ENCODE measurements at places on chromosomes 12 and 14.
A peak's percentile ranks its signal among the peaks of the same experiment; 100 is the strongest.

DNA sequence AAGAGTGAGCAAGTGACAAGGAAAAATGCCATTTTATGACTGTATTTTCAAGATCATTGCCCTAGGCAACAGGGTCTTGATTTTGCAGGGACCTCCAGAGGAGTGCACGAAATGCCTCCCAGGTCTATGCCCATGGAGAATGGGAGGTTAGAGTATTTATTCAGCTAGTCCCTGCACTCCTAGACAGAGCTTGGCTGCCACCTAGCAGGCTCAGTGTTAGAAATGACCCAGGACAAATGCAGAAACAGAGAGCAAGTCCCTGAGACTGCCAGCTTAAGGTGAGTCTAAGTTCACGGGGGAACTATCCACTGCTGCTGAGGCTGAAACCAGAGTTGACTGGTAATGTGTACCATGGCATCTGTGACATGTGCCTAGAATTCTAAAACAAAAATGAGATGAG, 506.4 kb downstream of the MED13L start:
- no peak for DNase-seq

GRCh38 chr12:34345801-34346200, 323.5 kb downstream of the ALG10 start:
- no peak for DNase-seq

DNA sequence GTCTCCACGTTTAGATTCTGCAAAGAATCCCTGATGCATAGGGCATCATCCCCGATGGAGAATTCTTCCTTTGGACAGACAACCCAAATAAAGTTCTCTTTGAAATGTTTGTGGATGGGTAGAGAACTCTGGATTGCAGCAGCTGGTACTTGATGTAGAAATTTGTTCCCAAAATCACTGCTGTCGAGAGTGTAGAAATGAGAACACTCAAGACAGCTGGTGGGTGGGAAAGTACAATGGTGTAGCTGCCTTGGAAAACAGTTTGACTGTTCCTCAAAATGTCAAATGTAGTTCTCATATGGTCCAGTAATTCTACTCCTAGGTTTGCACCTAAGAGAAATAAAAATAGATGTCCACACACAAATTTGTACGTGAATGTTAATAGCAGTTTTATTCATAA, 671.5 kb upstream of the TMEM132C start:
- DNase-seq: no peak

GRCh38 chr14:102408724-102409123, 46.0 kb downstream of the TECPR2 start:
- DNase-seq: no peak

DNA sequence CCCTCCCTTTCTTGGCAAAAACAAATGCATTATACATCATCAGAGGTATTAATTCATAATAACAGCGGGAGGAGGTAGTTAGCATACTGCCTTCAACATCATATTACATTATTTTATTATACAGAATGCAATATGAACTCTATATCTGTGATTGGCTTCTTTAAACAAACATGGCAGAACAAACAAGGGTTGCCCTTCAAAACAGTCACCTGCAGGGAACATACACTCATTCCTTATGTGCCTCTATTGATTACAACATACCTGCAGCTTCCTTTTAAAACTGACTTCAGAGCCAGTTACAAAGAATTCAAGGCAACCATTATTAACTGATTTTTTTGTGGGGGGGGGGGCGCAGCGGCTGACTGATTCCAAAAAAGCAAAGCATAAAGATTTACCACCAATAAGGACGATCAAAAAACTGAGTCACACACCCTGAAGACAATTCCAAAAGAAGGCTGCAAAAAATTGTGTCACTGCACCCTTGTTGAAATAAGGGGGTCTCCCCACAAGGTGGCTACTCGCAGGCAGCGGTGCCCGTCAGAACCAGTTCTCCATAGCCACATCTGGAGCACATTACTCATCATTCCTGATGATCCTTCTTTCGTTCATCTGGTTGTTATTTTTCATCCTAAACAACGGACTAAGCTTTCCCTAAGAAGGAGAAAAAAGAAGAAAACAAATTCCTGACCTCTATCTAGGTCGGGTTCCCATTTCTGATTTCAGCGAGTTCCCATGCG, 51.8 kb downstream of the SMUG1 start:
- no peak for DNase-seq

- DNase-seq: no peak
These were observed 14.4 kb downstream of the CLSTN3 start for GRCh38 chr12:7144414-7145120.

DNA sequence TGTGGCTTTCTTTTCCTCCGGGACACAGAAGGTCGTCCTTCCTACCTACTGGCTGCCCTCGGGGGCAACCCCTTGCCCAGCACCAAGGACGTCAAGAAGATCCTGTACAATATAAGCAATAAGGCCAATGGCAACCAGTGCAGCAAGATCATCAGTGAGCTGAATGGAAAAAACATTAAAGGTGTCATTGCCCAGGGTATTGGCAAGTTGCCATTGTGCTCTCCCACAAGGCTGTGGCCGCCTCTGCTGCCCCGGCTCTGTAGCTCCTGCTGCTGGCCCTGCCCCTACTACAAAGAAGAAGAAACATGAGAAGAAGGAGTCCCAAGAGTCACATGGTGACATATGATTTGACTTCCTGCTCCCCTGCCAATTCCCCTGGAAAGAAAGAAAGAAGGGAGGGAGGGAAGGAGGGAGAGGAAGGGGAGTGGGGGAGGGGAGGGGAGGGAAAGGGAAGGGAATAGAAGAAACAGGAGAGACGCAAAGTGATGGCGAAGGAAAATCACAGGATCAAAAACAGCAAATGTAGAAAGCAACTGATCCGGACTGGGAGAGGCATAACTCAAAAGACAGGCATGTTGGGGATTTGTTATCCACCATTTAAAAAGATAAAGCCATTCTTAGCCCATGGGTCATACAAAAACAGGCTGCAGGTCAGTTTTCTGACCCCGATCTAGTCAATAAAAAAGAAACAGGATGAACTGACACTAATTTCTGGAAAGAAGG, 61.3 kb upstream of the RESF1 start:
- no peak for DNase-seq

- no peak for DNase-seq
These were observed 87.0 kb downstream of the ITPK1 start for GRCh38 chr14:93028724-93029076.

DNA sequence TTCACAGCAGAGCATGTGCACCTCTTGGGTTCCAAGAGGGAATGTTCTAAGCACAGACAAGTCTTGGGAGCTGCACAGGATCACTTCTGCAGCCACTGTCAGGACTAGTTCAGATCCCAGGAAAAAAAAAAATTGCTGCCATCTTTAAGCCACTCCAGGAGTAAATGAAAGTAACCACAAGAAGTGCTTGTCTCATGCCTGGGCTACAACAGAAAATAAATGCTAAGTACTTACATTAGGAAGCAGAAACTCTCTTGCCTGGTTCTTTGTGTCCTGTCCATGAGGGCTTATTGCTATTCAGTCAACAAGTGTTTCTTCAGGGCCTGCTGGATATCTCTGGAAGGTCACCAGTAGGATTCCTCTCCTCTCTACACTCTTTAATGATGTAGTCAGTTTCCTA, 176.1 kb downstream of the KTN1 start:
- DNase-seq: no peak

- peak; percentile 71 for DNase-seq
These were observed 20.3 kb downstream of the RHOF start for GRCh38 chr12:121773011-121773777.

GRCh38 chr12:23699031-23699430, 250.4 kb downstream of the SOX5 start:
- no peak for DNase-seq

GRCh38 chr14:100486025-100486828, 101.0 kb downstream of the BEGAIN start:
- DNase-seq: peak; percentile 51

DNA sequence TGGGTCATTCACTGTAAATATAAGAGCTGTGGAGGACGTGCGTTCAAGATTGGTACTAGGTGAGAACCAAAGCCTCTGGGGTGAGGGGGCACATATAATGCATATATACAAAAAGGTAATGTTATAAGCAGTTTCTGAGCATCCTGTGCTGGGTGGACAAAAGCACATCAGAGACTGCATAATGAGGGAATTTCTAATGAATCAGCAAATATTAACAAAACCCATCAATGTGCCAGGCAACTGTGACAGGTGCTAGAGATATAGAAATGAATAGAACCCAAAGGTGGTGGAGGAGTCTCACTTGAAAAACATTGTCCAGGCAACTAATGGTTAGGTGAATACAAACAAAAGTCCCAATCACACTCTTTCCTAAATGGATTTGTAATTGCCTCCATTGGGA, 74.7 kb downstream of the GPR65 start:
- no peak for DNase-seq

- no peak for DNase-seq
These were observed 846 bp upstream of the MTHFD1 start for GRCh38 chr14:64387232-64387781.

DNA sequence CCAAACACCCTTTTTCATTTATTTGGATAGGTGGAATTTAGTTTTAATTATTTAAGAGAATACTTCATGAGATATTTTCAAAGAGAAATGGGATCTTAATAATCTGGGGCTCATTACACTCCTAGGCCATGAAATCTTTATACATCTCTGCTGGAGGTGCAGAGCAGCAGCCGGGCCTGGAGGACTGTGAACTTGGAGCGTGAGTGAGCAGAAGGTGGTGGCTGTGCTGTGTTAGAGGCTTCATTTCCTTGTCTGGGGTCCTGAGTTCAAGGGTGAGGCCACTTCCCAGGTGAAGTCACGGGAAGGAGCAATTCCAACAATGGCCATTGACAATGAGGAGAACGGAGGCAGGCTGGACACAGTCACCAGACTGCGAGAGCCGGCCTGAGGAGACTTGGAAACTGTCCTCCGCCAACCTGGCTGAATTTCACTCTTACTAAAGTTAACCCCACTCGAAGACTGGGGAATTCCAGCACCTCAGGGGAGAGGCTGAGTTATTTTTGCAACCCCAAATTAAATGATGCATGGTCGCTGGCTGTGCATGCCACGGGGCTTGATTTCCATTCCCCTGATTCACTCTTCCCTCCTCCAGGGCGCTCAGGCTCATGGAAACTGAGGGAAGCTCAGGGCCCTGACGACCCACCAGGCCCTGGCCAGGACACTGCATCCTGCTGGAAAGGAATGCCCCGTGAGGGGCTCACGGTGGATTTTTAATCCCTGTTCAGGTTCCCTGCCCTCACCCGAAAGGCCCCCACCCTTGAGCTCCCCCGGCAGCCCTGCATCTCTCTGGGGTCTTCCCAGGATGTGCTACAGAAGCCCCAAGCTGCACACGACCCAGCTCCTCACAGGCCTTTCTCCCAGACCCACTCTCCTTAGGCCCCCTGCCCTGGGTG, 22.6 kb upstream of the TRAF3 start:
- DNase-seq: no peak

DNA sequence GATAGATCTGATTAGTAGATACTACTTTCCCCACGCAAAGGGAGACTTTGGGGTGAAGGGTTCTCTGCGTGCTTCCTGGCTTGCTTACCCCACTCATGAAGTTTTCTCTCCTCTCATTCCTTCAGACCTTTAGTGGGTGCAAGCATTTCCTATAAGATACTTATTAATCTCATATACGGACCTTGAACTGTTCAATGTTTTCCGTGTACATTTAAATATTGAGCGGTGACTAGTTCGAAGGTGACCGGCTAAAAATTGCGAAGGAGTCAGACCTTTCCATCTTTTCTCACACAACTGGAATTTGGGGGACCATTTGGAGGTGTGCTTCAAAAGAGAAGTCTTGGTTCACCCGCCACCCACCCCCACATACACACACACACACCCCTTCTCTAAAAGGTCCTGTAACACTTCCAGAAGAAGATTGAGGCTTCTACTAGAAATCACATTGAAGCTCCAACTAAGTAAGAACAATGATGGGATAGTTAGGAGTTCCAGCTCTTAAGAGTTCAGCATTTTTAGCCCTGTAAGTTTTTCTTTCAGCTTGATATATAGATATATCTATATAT, 6.1 kb upstream of the FOXG1 start:
- no peak for DNase-seq

- DNase-seq: no peak
These were observed 1493.1 kb upstream of the FLRT2 start for GRCh38 chr14:84036840-84037239.

GRCh38 chr12:94230357-94230905, 82.1 kb downstream of the PLXNC1 start:
- DNase-seq: no peak

DNA sequence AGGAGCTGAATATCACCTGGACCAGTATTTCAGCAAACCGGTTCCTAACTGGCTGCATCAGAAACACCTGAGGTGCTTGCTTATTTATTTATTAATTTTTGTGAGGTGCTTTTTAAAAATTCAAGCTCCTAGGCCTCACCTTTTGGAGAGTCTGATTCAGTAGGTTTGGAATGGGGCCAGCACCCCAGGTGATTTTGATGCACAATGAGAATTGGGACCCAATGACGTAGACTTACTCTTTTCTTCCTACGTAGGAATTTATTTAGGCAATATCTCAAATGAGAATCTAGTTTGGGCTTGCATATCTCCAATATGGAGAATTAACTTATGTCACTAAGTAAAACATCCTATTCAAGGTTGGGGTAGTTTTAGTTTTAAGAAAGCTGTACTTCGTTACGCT, 7.3 kb downstream of the YEATS4 start:
- DNase-seq: no peak

DNA sequence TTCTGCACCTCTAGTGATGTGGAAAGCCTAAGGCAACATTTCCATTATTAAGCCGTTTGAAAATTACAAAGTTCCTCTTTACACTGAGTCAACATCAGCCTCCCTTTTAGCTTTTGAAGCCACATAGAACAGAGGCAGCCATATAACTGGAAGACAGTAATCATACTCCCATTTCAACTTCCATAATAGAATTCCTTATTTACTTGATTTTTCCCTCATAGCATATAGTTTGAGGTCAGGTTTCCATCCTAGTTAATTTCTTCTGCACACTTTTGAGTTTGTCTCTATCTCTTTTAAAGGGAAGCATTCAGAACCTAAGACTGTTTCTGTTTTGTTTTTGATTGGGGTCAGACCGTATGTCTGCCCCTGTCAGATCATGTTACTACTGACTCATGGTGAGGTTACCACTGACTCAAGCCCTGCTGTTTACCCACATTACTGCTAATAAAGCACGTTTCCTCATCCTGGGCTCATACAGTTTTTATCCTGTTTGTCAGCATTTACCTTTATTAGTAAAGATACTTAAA, 161.0 kb downstream of the SLC38A4 start:
- no peak for DNase-seq

- no peak for DNase-seq
These were observed 572.5 kb downstream of the DIO2 start for GRCh38 chr14:79638672-79639266.

DNA sequence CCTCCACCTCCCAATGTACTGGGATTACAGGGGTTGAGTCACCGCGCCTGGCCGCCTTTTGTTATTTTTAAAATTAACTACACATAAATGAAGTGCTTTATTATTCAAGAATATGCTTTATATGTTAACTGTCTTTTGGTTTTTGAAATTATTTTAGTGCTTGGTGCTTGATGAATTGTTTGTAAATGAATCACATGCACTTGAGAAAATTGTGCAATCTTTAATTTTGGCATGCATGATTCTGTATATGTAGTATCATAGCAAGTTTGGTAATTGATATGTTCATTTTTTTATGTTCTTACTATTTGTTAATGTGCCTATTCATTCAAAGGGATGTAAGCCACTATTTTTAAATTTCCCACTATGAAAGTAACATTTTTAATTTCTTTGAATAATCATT, 440.9 kb downstream of the NAV3 start:
- no peak for DNase-seq

GRCh38 chr12:1880876-1881275, 37.6 kb downstream of the CACNA2D4 start:
- no peak for DNase-seq

Data from activated T-cell treated with anti-CD3 and anti-CD28 coated beads for 1 hour (primary cell).